Mesothelial cell of epicardium (in vitro differentiated cells): ENCODE measurements at places on chromosomes 2 and 18. TPM values are rescaled to one million over a fixed set of nuclear protein-coding genes. Genes with fewer than 3 reads are reported as not detected.
A peak's percentile ranks its signal among the peaks of the same experiment; 100 is the strongest.

DNA sequence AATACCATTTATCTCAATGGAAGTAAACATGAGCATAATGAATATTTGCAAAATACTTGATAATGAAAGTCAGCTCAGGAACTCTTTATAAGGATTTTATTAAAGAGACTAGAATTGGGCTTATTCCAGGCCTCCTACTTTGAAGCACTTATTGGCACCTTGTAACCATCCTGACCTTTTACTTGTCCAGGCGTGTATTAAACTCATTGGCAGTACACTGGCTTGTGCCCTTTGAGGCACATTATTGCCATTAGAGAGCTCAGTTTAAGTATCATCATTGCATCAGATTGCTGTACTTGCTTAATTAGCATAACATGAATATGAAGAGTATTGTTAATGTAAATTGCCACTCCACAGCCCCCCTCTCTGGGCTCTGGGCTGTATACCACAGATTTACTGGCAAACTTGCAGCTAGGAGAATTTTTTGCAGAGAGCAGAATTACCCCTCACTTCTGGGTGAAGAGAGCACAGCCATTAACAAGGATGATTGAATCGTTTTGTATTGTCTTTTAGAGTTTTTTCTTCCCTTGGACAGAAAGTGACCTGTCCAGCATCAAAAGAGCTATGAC is 72.5 kb downstream of the XIRP2 start:
- H3K27ac ChIP-seq, result no peak overlapping the region
- H3K4me1 ChIP-seq, result no peaks in the 10 kb centered on the region
- DNase-seq, result no peak
- no peaks in the 10 kb centered on the region for H3K27me3 ChIP-seq
- H3K4me3 ChIP-seq, result no peak overlapping the region
- no peaks in the 10 kb centered on the region for H3K36me3 ChIP-seq

GRCh38 chr2:72326759-72327158 is 179.1 kb upstream of the CYP26B1 start:
- peaks cover 49% of the 10 kb centered on the region for H3K36me3 ChIP-seq
- peaks cover 11% of the 10 kb centered on the region for H3K4me1 ChIP-seq
- no peaks in the 10 kb centered on the region for H3K27me3 ChIP-seq
- DNase-seq, result no peak
- H3K4me3 ChIP-seq, result no peak overlapping the region

- peaks cover 3% of the 10 kb centered on the region for H3K27me3 ChIP-seq
- no peaks in the 10 kb centered on the region for H3K4me1 ChIP-seq
- H3K36me3 ChIP-seq, result no peaks in the 10 kb centered on the region
Measured at GRCh38 chr2:230706053-230706521, 6.6 kb upstream of the CAB39 start.

GRCh38 chr2:45354776-45355175 is 256.3 kb downstream of the SRBD1 start:
- DNase-seq, result no peak
- H3K4me1 ChIP-seq, result peaks cover 2% of the 10 kb centered on the region
- H3K27ac ChIP-seq, result no peak overlapping the region
- H3K4me3 ChIP-seq, result no peak overlapping the region

DNA sequence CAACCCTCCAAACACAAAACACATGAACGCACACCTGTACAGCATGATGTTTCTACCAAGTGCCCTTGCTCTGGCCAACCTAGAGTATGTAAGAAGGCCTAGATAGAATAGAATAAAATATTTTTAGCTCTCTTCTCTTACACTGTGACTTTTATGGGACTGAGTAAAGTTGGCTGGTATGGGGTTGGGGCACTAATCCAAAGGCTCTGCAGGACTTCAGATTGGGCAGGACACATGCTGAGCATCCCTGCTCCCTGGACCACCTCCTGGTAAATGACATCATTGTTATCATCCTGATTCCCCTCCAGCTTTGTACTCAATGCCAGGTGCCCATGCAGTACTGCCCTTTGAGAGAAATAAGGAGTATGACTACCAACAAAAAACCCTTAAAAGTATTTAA is 322.2 kb downstream of the SLC8A1 start:
- H3K4me3 ChIP-seq, result no peak overlapping the region
- no peaks in the 10 kb centered on the region for H3K27me3 ChIP-seq
- DNase-seq, result no peak
- H3K36me3 ChIP-seq, result no peaks in the 10 kb centered on the region
- H3K27ac ChIP-seq, result no peak overlapping the region

- no peak overlapping the region for H3K4me3 ChIP-seq
- H3K36me3 ChIP-seq, result peaks cover 24% of the 10 kb centered on the region
- no peak overlapping the region for H3K27ac ChIP-seq
Measured at GRCh38 chr2:3180082-3180908, 197.3 kb downstream of the EIPR1 start.

DNA sequence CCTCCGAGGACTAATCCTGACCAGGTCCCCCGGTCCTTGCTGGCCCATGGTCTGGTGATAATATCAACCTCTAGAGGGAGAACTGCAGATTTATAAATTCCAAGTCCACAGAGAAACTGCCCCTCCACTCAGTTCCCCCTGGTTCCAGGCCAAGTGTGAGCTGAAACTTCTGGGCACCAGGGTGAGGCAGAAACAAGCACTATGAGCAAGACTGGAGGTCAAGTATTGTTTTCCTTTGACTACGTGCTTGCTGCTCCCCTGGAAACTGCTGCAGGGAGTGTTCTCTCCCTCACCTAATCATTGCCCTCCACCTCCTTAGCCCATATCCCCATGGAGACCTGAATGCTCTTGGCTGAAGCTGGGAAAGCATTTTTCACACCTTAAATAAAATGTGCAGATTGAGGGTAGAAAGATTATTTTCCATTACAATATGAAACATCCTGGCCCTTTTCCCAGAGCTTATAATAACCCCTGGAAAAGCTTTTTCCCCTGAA is 135.2 kb downstream of the RDH14 start:
- DNase-seq, result no peak
- H3K36me3 ChIP-seq, result no peaks in the 10 kb centered on the region
- H3K27ac ChIP-seq, result no peak overlapping the region
- H3K4me3 ChIP-seq, result no peak overlapping the region

DNA sequence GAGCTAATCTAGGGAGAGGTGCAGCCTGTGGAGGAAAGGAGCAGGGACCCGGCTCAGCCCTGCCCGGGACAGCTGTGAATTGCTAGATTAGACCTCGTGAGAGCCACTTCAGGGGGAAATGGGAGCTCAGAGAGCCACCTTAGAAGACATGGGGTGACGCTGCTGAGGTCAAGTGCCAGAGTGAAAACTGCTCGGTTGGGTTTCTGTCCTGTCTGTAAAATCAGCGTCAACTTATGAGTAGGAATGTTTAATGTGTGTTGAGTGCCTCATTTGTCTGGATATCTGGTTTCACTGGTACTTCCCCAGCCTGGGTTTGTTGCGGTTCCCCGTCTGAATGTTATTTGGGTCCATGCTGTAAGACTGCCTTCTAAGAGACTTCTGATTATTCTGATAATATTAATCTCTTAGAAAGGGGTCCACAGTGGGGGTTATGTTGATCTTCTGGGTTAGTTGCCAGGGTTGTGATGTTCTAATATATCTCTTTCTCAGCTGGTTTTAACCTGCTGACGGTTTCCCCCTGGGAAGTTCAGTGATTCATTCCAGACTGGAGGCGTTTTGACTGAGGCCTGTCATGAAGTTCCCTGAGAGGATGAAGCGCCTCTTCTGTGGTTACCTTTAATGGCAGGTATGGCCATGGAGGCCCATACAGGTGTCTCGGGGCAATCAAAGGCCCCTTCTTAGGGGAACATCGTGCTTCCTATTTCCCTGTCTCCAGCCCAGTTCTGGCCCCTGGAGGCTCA is 175.9 kb downstream of the SH3RF3 start:
- no peaks in the 10 kb centered on the region for H3K4me1 ChIP-seq
- no peak overlapping the region for H3K27ac ChIP-seq
- no peaks in the 10 kb centered on the region for H3K36me3 ChIP-seq

- peaks cover 13% of the 10 kb centered on the region for H3K4me1 ChIP-seq
- no peaks in the 10 kb centered on the region for H3K36me3 ChIP-seq
- no peak for DNase-seq
- no peak overlapping the region for H3K27ac ChIP-seq
Measured at GRCh38 chr2:5449867-5450266, 242.3 kb upstream of the SOX11 start.

GRHL1 gene
- total RNA-seq, result 8.2 to 10.4 TPM (median 9.7 TPM) in 3 replicates

GPR39 gene
- total RNA-seq, result 0.07 to 0.47 TPM (median 0.31 TPM) in 3 replicates

- no peak overlapping the region for H3K4me3 ChIP-seq
- no peaks in the 10 kb centered on the region for H3K27me3 ChIP-seq
- no peak for DNase-seq
- no peaks in the 10 kb centered on the region for H3K36me3 ChIP-seq
- peaks cover 2% of the 10 kb centered on the region for H3K4me1 ChIP-seq
Measured at GRCh38 chr18:64082513-64082912, 66.4 kb downstream of the LINC00305 start.

DNA sequence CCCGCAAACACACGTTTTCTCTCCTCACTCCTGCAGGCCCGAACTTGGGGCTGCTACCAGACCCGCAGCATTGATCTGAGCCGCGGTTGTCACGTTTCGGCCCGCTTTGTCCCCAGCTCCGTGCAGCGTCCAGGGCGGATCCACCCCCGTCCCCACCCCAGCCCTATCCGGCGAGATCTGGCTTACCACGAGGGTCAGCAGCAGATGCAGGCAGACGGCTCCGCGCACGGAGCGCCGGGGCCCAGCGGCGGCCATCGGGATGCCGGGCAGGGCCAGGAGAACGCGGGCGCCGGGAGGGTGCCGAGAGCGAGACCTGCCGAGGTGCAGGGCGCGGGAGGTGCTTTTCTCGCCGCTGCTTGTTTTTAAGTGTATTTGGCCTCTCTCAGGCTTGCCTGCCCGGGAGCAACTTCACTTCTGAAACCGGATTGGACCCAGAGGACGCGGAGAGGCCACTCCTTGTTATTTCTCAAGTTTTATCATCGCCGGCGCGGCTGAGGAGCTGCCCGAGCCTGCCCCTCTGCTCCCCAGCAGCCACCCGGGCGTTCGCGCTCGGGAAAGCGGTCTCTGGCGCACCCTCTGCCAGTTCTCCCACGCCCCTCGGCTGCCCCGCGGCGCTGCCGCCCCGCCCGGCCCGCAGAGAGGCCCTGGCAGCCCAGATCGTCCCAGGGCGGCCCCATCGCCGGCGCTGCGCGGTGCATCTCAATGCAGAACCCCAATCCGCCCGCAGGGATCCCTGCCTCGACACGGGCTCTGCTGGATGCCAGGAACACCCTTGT is at the start of gene DSC3:
Gene DSC3, minus strand, starts transcription at position 337 of the 776 bp plus-strand sequence. Its CDS starts 82 bp downstream, at position 255.
- H3K4me3 ChIP-seq, result peak within 1 kb of the TSS; percentile 95
- H3K27me3 ChIP-seq, result peaks cover 29% of the 10 kb centered on the region
- peak; percentile 34 for DNase-seq
- H3K4me1 ChIP-seq, result peaks cover 66% of the 10 kb centered on the region
- H3K36me3 ChIP-seq, result no peaks in the 10 kb centered on the region

SNRNP200 gene
- 195 to 200 TPM (median 199 TPM) in 3 replicates for total RNA-seq

TCF7L1 gene
- 44.4 to 48.3 TPM (median 45.7 TPM) in 3 replicates for total RNA-seq

THUMPD2 gene
- 13.8 to 17.7 TPM (median 17.3 TPM) in 3 replicates for total RNA-seq

SCTR gene
- 0.97 to 1.3 TPM (median 1.2 TPM) in 3 replicates for total RNA-seq

DNA sequence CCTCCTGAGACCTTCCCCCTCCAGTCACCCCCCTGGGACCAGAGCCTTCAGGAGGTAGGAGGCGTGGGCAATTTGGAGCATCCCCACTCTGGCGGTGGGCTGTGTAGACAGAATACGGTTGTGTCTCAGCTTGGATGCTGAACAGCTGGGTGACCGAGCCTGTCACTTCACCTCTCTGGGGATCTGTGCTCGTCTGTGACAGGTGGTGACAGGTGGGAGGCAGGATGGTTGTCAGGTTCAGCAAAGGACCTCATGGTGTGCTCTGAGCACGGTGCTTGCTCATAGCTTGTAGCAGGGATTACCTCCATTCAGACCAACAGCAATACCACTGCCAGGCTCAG is 186.5 kb upstream of the HS6ST1 start:
- H3K4me1 ChIP-seq, result peaks cover 37% of the 10 kb centered on the region
- no peaks in the 10 kb centered on the region for H3K27me3 ChIP-seq
- H3K36me3 ChIP-seq, result no peaks in the 10 kb centered on the region
- DNase-seq, result no peak
- no peak overlapping the region for H3K27ac ChIP-seq
- H3K4me3 ChIP-seq, result no peak overlapping the region

- H3K27me3 ChIP-seq, result no peaks in the 10 kb centered on the region
- H3K36me3 ChIP-seq, result no peaks in the 10 kb centered on the region
- no peak for DNase-seq
- no peak overlapping the region for H3K27ac ChIP-seq
- H3K4me1 ChIP-seq, result no peaks in the 10 kb centered on the region
Measured at GRCh38 chr2:10530607-10531239, 82.6 kb upstream of the ODC1 start.

GATA6 gene
- 99.0 to 108 TPM (median 106 TPM) in 3 replicates for total RNA-seq

GRCh38 chr18:76573325-76574025 is 78.4 kb upstream of the ZNF516 start:
- no peak for DNase-seq
- no peaks in the 10 kb centered on the region for H3K36me3 ChIP-seq
- peaks cover 2% of the 10 kb centered on the region for H3K4me1 ChIP-seq
- no peaks in the 10 kb centered on the region for H3K27me3 ChIP-seq
- H3K4me3 ChIP-seq, result no peak overlapping the region

GRCh38 chr2:9753276-9753600 is 90.0 kb upstream of the TAF1B start:
- peak overlapping the region; percentile 45 for H3K27ac ChIP-seq
- peak overlapping the region; percentile 1 for H3K4me3 ChIP-seq
- DNase-seq, result no peak
- no peaks in the 10 kb centered on the region for H3K36me3 ChIP-seq

CD207 gene
- not detected in 3 replicates for total RNA-seq

CCDC85A gene
- 1.8 to 2.2 TPM (median 1.9 TPM) in 3 replicates for total RNA-seq

DNA sequence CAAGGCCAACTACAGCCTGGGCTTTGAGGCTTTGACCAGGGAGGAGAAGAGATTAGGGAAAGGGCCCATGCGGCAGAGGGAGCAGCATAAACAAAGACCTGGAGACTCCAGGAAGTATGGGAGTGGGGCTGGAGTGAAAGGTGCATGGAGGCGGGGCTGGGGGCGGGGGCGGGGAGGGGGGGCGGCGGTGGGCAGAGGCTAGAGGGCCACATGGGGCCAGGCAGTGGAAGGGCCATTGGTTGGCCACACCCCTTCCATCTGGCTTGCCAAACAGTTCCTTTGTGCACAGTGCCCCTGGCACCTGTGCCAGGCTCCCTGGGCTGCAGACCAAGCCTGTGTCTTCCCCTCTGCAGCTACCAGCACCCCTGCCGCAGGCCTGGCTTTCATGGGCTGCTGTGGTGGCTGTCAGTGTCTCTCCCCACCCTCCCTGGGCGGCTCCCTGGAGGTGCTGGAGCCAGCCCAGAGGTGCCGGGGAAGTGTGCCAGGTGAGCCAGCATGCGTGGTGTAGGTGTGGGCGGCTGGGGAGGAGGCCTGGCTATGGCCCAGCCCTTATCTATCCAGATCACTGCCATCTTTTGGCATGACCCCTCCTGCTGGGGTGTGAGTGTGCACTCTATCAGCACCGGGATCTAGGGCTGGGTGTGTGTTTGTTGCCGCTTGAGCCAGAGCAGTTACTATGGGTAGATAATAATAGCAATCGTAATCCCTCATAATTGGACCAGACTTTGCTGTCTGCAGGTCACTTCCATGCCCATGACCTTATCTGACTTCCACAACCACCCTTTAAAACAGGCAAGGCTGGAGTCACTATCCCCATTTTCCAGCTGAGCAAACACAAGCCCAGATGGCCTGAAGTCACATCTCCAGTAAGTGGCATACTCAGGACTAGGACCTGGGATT is 30.5 kb downstream of the DNMT3A start:
- peak overlapping the region; percentile 89 for H3K27ac ChIP-seq
- no peaks in the 10 kb centered on the region for H3K27me3 ChIP-seq
- peak overlapping the region; percentile 26 for H3K4me3 ChIP-seq
